ENCODE measurements at places on chromosomes 1 and 21.

DNA sequence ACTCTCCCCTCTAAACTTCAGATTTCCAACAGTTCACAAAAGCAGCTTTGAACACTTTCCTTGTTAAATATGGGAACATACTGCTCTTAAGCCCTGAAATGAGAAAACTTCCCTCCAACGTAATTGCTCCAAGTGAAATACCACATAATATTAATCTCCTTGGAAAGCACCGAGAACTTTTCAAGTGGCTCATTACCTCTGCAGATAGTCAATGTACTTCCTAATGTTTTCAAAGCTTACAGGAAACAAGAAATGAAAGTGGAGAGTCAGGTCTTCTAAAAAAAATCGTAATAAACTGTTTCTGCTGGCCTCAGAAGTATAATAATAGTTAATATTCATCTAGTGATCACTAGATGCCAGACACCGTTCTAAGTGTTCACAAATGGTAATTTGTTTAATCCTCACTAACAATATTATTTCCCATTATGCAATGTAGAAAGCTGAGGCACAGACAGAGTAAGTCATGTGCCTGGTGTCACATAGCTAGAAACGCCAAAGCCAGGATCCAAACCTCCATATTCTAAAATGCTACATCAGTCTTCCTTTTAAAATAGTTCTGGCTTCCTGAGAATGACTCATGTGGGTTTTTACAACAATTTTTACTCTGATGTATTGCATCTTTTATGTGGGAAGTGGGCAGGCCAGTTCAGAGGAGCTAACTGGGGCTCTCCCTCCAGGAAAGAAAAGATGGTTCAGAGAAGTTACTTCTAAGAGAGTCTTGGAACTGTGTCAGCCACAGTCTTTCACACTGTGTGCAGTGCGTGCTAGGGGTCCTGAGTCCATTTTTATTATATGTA lies 177.2 kb downstream of the PLPPR4 start:
- DNase-seq = no peak

DNA sequence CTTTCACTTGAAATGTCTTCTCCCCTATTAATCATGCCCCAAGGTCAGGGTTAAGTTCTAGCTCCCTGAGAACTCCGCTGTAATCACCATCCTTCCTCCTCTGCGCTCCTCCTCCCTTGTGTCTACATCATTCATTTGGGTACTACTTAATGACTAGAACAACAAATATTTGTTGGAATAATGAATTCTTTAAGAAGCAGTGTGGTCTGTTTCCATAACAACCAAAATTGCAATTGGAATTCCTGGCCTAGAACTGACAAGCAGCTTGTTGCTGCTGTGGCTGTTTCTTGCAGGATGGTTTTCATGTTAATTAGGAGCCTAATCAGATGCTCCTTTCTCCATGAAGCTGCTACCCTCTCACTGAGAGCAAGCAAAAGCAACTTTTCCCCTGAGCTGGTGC lies 192.5 kb downstream of the ZZZ3 start:
- no peak for DNase-seq

DNA sequence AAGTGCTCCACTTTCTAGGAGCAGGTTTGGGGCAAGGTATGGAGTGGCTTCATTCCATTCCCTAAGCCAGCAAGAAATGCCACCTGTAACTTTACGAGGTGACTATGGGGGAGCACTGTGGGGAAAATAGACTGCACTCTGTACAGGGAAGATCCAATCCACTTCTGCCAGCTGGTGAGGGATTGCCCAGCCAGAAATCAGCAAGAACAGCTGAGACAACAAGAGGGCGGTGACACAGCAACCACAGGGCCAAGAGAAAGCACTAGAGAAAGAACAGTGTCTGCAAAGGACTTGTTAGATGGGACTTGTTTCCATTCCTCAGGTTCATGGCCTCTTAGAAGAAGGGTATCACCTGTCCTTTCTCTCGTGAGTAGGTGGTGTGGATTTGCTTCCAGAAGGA lies 19.6 kb downstream of the CAPN8 start:
- DNase-seq = no peak

GRCh38 chr21:17390569-17390968 lies 122.3 kb upstream of the CXADR start:
- DNase-seq = no peak

- DNase-seq = no peak
Measured at GRCh38 chr21:45570826-45571601, 28.8 kb upstream of the SLC19A1 start.

- DNase-seq = no peak
Measured at GRCh38 chr1:84008631-84009030, 9.7 kb upstream of the TTLL7 start.

- DNase-seq = no peak
Measured at GRCh38 chr1:174169342-174169741, 10.0 kb downstream of the RABGAP1L start.

- DNase-seq = no peak
Measured at GRCh38 chr1:88890791-88891317, 513 bp downstream of the GTF2B start.

GRCh38 chr1:44602634-44603628 lies 71.3 kb downstream of the TMEM53 start:
- peak; percentile 60 for DNase-seq

GRCh38 chr21:37429356-37429755 lies 62.8 kb downstream of the DYRK1A start:
- no peak for DNase-seq

DNA sequence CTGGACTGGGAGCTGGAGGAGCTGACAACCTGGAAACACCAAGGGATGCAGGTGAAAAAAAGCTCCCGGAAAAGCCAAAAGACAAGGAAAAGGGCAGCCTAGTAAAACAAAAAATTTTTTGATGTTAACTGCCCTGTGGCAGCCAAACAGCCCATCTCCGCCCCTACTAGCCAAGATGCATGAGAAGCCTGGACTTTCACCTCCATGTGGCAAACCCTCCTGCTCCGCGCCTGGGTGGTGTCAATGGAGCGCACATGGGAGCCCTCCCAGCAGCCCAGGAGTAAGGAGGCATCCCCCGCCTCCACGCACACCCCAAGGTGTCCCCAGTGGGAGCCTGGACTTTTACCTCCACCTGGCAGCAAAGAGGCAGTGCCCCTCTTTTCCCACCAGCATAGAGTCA lies 30.5 kb downstream of the LEMD1 start:
- no peak for DNase-seq

DNA sequence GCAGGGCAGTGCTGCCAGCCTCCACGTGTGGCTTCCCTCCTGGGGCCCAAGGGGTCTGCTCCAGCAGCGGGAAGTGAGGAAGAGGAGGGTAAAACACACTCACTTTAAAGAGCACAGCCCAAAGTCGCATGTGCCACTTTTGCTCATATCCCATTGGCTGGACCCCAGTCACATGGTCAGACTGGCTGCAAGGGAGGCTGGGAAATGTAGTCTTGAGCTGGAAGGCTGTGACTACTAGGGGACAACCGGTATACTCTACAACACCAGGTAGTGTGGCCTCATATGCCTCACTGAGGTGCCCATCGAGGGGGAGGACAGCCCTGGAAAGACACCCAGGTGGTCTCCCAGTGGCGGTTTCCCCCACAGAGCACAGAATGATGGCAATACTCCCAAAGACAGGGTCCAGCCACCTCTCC lies 45.2 kb downstream of the CAMK2N1 start:
- DNase-seq = peak; percentile 60

GRCh38 chr1:198550941-198551524 lies 10.6 kb upstream of the ATP6V1G3 start:
- DNase-seq = no peak

DNA sequence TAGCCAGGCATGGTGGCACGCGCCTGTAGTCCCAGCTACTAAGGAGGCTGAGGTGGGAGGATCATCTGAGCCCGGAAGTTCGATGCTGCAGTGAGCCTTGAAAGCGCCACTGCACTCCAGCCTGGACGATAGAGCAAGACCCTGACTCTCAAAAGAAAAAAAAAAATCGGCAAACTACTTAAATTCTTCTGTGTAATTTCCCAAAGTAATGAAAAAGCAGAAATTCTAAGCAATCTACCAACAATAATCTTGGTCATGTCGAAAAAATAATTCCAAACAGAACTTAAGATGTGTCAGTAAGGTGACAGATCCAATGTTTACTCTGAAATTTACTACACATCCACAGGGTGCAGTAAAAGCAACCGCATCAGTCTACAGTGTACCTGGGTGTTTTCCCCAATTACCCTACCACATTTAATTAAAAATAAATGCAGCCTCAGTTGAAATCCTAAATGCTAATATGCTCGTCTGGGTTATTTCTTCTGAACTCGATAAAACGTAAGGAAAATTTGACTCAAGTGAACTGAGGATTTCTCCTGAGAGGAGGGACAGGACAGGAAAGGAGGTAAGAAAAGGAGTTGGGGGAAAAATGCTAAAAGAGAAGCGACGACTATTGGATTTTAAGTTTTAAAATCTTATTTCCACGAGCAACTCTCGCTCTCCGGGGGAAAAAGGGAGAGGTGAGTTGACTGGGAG lies 801 bp downstream of the EPRS1 start:
- DNase-seq = peak; percentile 17

DNA sequence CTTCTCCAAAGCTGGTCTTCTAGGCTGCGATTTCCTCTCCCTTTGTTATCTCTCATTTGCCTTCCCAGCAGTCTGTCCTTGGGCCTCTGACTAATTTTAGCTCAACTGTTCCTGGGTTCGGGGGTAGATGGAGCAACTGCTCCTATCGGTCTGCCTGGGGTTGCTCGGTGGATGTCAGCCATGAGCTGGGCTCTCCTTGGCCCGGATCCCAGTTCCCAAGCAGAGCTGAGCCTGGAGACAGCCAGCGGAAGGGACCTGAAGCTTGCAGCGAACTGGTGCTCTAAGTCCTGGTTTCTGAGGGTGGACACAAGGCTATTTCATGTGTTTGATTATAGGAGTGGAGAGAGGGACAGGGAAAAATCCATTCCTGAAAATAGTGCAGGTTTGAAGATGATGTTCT lies 423.0 kb downstream of the RPS6KC1 start:
- DNase-seq = no peak

- no peak for DNase-seq
Measured at GRCh38 chr21:37407719-37408420, 41.3 kb downstream of the DYRK1A start.

DNA sequence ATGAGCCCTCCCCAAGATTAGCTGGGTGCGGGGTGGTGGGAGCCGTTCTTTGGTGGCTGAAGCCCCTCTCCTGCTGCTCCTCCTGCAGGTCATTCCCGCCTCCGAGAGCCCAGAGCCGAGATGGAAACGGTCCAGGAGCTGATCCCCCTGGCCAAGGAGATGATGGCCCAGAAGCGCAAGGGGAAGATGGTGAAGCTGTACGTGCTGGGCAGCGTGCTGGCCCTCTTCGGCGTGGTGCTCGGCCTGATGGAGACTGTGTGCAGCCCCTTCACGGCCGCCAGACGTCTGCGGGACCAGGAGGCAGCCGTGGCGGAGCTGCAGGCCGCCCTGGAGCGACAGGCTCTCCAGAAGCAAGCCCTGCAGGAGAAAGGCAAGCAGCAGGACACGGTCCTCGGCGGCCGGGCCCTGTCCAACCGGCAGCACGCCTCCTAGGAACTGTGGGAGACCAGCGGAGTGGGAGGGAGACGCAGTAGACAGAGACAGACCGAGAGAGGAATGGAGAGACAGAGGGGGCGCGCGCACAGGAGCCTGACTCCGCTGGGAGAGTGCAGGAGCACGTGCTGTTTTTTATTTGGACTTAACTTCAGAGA lies 448 bp downstream of the G0S2 start:
- DNase-seq = peak; percentile 62

GRCh38 chr1:85571181-85571759 lies 9.3 kb upstream of the CCN1 start:
- DNase-seq = no peak

DNA sequence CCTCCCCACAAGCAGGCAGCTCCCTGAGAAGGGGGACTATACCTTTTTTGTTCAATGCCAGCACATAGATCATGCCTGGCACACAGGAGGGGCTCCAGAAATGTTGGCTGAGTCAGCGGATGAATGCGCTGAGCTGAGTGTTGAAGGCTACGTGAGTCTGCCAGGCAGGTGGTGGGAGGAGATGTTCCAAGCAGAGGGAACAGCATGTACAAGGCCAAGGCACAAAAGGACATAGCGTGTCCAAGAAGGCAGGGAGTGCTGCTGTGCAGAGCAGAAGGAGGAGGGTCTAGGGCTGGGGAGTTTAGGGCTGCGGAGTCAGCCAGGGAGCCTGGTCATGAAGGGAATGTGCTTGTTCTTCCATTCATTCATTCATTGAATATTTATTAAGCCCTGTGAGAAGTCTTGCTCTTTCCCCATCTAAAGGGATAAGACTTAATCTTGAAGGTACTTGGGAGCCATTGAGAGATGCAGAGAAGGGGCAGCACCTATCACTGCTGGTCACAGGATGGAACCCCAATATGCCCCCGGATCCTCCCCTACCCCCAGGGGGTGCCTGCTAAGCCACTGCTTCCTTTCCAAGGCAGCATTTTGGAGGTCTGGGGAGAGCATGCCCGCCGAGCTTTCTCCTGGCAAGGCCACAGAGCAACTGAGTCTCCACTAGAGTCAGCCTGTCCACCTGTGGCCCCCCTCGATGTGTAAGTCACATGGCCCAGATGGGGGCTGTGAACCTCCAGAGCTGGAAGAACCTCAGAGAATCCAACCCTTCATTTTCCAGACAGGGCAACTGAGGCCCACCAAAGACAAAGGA lies 31.2 kb upstream of the LAPTM5 start:
- DNase-seq = no peak

DNA sequence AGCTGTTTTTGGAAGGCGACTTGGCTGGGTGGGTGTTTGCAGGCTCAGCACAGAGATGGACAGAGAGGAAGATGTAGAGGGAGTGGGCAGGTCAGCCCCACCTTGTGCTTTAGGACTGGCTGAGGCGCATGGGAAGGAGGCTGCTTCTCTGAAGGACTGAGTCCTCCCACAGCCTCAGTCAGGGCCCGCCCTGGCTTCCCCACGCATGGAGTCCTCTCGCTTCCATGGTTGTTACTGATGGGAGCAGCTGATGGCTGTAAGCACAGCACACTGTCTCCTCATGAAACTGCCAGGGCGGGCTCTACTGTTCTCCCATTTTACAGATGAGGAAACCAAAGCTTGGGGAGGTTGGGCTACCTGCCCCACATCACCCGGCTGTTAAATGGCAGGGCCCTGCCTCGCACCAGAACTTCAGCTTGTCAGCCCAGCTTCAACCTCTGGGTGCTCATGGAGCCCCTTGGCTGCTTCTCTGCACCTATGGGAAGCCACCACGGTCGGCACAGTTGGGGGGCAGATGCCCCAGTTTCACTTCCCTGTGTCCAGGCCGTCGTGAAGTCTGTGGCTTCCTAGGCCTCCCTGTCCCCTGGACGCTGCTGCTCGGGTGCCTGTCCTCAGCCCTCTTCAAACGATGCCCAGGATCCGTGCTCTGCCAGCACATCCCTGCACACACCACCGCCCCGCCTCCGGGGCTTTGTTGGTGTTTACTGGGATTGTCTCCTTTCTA lies 2.4 kb downstream of the TMEM201 start:
- DNase-seq = no peak
